ENCODE measurements at places on chromosomes 1 and 21.

DNA sequence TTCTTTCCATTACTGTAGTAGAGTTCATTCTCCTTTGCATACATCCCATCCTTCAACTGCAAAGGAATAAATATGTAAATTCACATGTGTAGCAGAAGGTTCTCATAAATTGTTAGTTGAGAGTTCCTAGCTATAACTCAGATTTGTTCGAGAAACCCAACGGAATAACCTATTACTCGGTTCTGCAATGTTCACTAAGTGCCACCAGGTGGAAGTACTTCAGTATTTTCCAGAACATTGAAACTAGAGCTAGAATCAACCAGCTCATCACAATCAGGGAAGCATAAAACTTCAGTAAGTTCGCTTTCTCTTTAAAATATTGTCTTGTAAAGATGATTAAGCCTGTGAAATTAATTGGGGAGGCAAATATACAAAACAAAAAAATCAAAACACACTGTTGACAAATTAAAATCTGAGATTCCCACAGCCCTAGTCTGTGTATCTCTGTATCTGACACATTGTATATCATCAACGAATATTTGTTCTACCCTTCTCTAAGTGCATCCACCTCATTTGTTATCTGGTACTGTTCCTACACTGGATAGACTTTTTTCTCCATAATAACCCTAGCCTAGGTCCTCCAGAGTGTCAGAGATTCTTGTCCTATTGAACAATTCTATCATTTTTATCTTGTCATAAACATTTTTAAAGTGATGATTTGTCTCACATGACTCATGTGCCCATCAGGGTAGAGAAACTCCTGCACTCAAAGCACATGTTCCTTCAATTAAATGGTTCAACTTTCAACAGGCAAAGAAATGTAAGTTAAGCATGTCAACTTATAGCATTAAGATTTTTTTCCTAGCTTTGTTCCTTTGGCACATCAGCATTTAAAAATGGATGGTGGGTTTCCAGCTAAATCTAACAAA, 31.9 kb downstream of the MROH9 start:
- DNase-seq, result no peak

DNA sequence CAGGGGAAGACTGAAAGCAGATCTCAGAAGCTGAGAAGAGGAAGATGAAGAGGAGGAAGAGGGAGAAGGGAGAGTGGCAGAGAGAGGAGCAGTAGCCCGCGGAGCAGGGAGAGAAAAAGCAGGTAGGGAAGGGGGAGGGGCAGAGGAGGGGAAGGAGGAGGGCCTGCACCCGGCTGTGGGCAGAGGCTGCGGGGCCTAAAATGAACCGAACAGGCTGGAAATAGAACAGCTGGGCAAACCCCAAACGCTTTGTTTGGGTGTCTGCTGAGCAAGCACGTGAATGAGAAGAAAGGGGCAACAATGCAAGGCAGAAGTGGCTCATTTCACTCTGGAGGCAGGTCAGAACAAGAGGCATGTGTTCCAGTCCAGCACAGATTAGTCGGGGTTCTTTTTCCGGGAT, 33.5 kb downstream of the KCNC4 start:
- no peak for DNase-seq

DNA sequence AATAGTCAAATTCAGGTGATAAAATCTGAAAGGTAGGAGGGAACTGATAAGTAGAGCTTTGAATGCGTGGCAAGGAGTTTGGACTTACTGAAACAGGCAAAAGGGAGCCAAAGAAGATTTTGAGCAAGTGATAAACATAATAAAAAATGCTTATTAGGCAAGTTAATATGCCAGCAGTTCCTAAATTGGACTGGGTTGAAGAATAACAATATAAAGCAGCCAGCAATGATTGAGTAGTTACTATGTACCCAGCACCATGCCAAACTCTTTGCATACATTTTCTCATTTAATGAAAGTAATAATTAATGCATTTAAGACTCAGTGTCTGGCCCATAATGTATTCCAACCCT, 23.8 kb upstream of the AHCYL1 start:
- no peak for DNase-seq

DNA sequence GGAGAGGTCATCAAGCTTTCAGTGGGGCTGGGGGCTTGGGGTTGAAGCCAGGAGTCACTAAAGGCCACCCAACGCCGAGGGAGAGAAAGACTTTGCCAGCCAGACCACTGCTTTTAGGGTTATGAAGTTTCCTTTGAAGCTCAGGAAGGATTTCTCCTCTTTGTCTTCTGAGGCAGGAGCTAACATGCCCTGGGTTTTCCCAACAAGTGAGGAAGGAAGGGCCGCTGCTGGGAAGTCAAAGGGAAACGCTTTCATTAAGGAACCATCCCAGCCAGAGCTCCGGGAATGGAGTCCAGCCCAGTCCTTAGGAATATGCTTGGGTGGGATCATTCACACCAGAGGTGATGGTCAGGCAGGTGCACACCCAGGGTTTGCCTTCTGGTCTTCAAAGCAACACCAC, 436.9 kb downstream of the PRDM2 start:
- DNase-seq, result no peak

DNA sequence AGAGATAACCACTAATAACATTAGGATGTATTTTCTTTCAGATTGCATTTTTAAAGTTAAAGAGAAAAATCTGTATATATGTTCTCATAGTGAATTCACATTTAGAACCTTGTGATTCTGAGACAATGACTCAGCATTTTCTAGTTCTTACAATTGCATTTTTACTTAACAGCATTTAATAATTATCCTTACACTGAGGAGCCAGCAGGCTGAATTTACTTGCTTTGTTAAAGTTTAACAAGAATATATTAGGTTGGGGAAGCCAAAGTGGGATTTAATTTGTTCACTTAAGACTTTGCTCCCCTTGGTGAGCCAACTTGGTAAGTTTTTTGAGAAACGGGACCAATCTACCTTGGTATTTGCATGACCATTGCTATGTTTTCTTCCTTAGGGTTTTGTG, 4.5 kb downstream of the PATJ start:
- no peak for DNase-seq

GRCh38 chr1:189619682-189620332, 857.9 kb downstream of the BRINP3 start:
- DNase-seq, result no peak

DNA sequence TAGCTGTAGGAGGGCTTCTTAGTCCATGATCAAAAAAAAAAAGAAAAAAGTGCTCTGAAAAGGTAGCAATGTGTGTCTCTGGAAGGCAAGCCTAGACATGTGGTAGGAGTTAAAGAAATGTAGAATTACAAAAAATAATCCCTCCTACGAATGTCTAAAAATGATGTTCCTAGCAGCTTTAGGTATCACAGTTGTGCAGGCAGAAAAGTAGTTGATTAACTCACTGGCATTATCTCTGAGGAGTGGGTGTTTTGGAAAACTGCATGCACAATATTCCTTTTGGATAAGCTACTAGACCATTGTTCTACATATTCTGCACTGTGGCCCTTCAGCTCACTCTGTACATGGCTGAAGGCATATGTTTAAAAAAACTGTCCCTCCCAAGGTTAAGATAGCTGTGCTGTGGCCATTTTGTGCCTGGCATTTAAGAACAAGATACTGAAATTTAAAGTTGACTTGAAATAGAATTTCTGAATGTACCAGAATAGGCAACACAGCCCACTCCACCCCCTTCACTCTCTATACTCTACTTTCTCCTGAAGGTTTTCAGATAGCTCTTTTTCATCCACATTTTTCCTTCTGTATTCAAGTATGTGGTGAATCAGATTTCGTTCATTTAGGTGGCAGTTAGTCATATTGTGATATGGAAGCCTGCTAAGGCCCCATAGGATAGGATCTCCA, 463.9 kb upstream of the LRRC7 start:
- no peak for DNase-seq

- no peak for DNase-seq
These were observed 24.7 kb downstream of the ACKR1 start for GRCh38 chr1:159229260-159229885.
